ENCODE measurements at places on chromosomes 1 and 21. TPM values are rescaled to one million over a fixed set of nuclear protein-coding genes. Genes with fewer than 3 reads are reported as not detected.

DNA sequence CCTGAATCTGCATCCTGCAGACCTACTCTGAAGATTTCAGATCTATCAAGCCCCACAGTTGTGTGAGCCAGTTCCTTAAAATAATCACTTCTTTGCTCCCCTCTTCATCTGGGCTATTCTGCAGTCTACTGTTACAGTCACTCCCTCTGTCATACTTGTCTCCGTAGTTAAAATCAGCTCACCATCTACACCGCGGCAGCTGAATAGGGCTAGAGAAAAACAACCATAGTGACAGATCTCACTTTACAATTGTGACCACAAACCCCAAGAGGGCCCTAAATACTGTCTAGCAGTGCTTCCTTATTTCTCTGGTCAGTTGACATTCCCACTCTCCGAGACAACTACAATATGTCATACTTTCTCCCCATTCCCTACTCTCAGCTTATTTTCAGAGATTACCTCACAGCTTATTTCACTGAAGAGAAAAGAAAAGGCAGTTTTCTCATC, 12.9 kb downstream of the DESI2 start:
- DNase-seq: no peak

DNA sequence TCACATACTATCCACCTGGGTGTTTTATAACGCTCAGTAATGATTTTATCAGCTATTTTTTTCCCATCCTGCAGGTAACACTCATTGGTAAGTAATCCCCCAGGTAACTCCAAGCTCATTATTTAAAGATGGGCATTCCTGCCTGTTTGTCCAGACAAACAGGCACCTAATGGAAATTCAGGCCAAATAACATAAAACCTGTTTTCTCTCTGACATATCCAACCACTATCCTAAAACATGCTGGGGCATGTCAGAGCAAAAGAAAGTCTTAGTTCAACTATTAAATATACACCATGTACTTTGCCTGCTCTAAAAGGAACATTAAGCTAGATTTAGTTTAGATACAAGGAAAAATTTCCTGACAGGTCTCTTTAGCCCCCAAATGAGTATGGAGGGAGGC, 987.7 kb downstream of the TTLL7 start:
- DNase-seq: no peak

Gene NHLH2
- total RNA-seq: 0.10 TPM

DNA sequence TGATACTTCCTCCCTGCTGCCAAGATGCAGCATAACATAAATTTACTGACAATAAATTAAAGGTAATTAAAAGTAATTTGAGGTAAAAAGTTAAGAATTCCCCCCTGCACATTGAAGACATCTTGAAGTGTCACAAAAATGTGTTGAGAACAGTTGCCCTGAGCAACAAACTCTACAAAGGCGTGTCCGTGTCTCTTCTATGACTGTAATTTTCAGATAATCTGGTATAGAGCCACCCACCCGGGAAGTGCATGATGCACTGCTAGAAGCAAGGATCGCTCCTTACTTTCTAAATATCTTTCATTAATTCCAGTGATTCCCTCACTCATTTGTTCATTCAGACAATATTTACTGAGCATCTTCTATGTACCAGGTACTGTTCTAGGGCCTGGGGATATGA, 11.0 kb upstream of the CASQ1 start:
- DNase-seq: no peak

Gene PGLYRP3
- not detected for total RNA-seq

All from activated T-cell treated with anti-CD3 and anti-CD28 coated beads, Interleukin-2, amount 50 U/mL, for 72 hours (primary cell).